ENCODE measurements at places on chromosomes 1 and 21. TPM values are rescaled to one million over a fixed set of nuclear protein-coding genes. Genes with fewer than 3 reads are reported as not detected.

The LIPI gene
- total RNA-seq: not detected

The RGS1 gene
- total RNA-seq: 22.8 TPM

The ICOSLG gene
- 1.0 TPM for total RNA-seq

The MR1 gene
- total RNA-seq: 10.0 TPM

The SPRR2F gene
- total RNA-seq: not detected

The CCDC185 gene
- not detected for total RNA-seq

The CNST gene
- 15.6 TPM for total RNA-seq

The TSPAN2 gene
- 17.4 TPM for total RNA-seq

The TTC34 gene
- 0.11 TPM for total RNA-seq

The GPR161 gene
- total RNA-seq: 3.2 TPM

The KANK4 gene
- total RNA-seq: 0.63 TPM

The FCGR1A gene
- total RNA-seq: not detected

All from right atrium auricular region (tissue), 2 donors.